ENCODE measurements at places on chromosomes 1 and 21.
A peak's percentile ranks its signal among the peaks of the same experiment; 100 is the strongest.

GRCh38 chr1:205424901-205425600, 3.2 kb upstream of the LEMD1 start:
- no peak for DNase-seq

- no peak for DNase-seq
Observed at GRCh38 chr1:11787251-11787803, 18.4 kb downstream of the MTHFR start.

GRCh38 chr1:100699744-100700143, 19.8 kb upstream of the VCAM1 start:
- no peak for DNase-seq

DNA sequence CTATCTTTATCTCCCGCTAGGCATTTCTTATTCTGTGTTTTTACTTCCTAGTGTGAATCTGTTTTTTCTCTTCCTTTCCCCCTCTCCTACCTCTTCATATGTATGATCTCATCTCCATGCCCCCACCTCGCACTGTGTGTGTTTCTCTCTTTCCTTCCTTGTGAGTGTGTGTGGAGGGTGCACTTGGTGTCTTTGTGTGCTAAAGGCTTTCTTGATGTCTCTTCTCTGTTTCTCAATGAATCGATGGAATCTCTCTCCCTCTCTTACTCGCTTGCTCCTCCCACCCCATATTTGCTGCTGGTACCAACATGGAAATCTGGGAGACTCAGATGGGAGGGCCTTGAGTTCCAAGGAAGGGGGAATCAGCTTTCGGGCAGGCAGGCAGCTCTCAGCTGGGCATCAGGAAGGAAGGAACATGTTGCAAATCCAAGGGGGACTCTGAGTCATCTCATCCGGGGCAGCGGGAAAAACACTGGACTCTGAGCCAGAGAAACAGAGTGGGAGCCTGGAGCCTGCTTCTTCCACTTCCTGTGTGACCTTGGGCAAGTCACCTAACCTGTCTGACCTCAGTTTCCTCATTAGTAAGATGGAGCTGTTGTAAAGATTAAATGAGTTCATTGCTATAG, 147.5 kb downstream of the PTPRU start:
- DNase-seq: no peak

DNA sequence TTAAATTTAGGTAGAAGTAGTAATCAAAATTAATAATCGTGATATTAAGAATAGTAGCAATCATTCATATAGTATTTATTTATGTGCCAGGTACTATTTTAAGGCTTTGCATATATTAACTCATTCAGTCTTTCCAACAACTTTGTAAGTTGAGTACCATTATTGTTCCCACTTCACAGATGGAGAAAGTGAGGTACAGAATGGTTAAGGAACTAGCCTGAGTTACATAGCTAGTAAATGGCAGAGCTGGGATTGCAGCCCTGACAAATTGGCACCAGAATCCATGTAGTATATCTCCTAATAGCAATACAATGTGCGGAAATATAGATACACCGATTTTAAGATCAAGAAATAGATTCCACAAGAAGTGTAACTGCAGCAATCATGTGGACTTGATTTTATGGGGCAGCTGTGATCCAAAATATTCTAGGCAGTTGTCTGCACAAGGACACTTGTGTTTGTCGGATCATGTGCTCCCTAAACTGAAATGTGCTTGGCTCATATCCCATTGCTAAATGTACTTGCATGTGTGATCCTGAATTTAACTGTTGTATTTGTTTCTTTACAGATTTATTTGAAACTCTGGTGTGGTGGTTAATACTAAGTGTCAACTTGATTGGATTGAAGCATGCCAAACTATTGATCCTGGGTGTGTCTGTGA, 5.8 kb upstream of the GTF2B start:
- DNase-seq: no peak

GRCh38 chr1:38274974-38275373, 228.4 kb upstream of the POU3F1 start:
- no peak for DNase-seq

DNA sequence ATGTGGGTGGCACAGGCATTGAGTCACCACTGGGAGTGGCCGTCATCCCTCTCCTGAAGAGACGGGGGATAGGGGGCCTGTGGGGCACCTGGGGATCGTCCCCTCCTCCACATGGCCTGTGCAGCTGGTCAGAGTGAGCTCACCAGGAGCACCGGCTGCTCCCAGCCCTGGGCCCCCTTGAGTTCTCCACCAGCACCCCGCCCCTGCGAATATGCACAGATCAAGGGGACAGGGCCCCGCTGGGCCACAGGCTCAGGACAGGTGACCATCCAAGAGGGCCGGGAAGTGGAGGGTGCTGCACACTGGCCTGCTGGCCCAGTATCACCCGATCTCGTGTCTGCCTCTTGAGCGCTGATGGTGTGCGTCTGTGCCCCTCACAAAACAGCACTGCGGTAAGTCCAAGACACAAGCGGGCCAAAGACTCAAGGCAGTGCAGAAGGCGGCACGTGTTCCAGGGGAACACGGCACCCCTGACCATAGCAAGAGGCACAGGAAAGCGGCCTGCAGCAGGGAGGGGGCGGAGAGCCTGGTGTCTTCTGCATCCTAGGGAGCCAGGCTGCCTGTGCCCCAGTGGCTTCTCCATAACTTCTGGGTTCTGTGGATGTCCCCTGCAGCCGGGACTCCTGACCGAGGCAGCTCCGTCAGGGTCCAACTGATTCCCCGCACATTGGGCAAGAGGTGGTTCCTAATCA, 18.1 kb upstream of the TSPEAR start:
- peak; percentile 24 for DNase-seq

DNA sequence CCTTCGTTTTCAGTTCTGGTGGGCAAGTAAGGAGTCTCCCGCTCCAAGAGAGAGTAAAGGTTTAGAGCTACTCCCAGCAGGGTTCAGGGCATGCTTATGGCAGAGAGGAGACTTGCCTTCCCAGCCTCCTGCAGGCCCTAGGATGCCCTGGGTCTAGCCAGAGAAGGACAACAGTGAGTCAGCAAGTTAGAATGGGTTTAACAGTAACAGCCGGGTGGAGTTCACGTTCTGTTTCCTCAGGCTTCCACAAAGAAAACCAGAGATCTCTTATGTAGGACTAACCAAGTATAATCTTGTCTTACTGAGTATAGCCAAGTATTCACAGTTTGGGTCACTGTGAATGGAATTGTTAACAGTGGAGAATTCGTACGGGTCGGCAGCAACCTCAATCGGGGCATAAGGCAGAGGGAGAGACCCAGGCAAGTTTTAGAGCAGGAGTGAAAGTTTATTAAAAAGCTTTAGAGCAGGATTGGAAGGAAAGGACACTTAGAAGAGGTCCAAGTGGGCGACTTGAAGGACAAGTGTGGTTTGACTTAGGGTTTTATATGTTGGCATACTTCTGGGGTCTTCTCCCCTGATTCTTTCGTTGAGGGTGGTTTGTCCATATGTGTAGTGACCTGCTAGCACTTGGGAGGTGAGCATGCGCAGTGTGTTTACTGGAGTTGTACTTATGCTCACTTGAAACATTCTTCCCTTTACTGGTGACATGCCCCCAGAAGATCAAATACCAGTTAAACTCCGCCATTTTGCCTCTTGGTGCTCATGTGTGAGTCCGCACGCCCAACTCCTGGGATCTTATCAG, 4.5 kb downstream of the OVAAL start:
- no peak for DNase-seq

- DNase-seq: no peak
Observed at GRCh38 chr1:63969441-63969901, 195.7 kb downstream of the ROR1 start.

GRCh38 chr1:84620720-84621313, 46.6 kb upstream of the CTBS start:
- peak; percentile 85 for DNase-seq

GRCh38 chr1:172663732-172664131, 4.8 kb downstream of the FASLG start:
- DNase-seq: no peak

DNA sequence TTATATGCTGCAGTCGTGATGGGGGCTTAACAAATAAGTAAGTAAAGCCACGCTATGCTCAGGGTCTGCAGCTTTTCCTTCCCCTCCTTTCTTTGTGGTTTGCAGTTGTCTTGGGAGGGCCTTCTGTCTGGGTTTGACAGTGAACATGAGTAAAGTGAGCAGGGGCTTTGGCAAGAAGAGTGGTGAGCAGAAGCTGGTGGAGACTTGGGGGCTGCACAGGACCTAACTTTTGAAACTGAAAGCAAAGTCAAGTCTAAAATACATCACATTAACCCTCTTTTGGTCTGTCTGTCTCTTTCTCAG, 368.6 kb upstream of the VAMP3 start:
- no peak for DNase-seq

DNA sequence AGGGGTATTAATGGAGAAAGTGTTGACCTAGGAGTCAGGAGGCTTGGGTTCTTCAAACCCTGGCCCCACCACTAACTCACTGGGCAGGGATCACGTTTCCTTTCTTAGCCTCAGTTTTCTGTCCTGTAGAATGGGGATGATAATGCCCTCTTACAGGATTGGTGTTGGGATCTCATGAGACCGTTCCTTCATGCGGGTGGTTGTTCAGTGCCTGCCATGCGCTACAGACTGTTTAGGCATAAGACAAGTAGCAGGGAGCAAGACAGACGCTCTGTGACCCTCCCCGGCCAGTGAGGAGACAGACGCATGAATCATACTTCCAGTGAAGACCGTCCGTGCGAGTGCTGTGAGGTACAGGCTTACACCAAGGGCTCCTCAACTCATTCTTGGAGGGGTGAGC, 81.7 kb downstream of the MAN1C1 start:
- no peak for DNase-seq

- no peak for DNase-seq
Observed at GRCh38 chr1:86965012-86965826, 50.8 kb downstream of the HS2ST1 start.

DNA sequence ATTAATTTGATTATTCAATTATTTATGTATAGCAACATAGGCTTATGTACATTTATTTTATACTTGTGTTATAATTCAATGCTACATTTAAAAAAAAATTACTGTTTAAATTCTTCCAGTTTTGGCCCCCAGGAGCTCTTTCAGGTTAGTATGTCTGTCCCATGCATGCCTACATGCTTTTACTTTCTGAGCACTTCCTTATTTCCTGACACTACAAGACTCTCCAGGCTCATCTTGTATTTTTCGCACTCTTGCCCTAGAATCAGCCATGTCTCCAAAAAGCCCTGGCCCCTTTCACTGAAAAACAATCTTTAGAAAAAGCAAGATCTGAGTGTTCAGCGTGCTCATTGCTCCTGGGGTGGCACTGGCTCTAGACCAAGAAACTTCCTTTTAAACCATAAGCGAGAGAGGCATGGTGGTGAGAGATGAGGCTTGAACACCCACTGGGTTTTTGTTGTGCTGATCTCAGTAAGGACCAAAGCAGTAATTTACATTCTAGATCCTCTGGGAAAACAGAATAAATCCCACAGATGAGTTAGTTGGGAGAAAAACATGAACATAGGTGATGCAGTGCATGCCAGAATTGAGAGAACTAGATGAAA, 95.0 kb downstream of the SLC30A10 start:
- peak; percentile 52 for DNase-seq

DNA sequence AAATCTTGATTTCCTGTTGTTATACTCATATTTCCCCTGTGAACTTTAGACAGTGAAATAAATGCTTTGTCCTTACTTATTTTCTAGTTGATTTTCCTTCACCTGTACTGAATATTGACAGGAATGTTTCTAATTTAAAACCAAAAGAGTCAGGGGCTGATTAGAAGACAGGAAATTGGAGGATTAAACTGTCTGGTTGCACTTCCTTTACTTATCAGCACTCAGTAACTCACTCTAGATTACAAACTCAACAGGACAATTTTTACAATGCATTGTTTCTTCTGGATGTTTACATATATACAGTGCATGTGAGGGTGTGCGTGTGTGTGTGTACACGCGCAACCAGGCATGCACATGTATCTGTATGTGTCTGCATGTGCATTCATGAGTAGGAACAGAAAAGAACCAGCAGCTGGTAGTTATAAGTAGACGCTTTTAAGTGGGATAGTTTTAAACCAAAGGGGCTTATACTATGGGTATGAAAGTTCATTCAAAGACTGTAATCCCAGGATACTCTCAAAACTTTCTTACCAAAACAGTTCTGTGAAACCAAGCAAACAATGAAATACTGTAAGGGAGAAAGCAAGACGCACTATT, 212.0 kb upstream of the NFIA start:
- no peak for DNase-seq

DNA sequence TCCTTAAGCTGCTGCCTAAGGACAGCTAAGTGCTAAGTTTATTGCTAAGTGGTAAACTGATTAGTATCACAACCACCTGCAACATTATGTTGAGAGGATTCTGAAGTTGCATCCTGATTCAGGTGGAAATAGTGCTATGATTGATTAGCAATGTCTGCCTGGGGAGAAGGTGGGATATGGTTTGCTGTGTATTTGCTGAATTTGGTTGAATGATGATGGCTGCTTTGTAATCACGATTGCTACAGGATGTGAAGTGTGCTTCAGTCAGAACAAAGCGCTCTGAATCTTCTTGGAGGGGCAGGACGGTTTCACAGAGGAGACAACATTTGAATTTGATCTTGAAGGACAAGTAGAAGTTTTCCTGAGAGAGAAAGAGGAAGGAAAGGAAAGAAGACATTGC, 226.0 kb downstream of the ST6GALNAC3 start:
- DNase-seq: no peak

- no peak for DNase-seq
Observed at GRCh38 chr1:24369199-24369598, 44.4 kb downstream of the STPG1 start.

DNA sequence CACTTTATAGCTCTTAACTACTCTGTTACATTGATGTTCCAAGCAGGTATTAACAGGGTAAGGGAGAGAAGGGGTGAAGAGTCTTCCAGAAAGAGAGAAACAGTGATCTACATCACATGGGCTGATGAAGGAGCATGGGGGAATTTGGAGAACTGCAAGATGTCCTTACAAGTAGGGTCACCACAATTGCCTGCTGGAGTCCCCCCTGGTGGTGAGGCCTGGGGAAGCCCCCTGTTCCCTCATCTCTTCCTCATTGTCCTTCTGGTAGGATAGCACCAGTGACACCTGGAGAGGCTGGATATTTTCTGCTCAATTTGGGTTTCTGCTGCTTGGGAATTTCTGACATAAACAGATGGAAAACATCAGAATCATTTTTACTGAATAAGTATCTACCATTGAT, 126.6 kb downstream of the RUNX1 start:
- DNase-seq: no peak

DNA sequence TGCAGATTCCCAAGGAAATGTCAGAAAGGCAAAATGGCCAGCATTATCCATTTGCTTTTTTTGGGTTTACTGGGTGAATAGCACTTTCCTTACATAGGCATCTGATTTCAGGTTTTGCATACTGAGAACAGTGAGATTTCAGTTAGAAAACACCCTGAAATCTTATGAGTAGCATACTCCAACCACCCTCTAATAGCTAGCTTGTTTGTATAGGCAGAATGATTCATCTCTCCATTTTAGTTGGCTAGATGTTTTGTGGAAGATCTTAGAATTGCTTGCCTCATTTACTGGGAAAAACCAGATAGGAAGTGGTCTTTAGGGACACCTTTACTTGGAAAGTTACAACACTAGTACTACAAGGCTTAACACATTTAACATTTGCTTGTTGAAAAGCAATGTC, 10.4 kb downstream of the KYAT3 start:
- no peak for DNase-seq

DNA sequence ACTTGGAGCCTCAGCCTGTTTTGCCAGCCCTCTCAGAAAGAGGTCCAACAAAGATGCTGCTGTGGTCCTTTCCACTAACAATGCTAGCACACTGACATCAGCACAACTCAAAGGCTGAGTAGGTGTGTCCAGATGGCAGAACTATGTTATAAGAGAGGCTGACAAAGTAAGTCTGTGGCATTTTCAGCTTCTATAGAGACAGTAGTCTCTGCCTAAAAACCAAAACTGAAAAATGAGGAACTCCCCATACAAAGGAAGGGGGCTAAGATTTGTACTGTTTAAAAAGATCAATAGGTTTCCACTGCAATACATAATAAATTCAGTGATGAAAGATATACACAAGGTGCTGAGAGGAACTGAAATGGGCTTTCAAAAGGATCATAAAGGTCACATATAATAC, 12.3 kb downstream of the ERO1B start:
- no peak for DNase-seq
